ENCODE measurements at places on chromosomes 11 and 22. TPM values are rescaled to one million over a fixed set of nuclear protein-coding genes. Genes with fewer than 3 reads are reported as not detected.

IGSF9B gene
- total RNA-seq, result 25.4 TPM

GAL gene
- 0.66 TPM for total RNA-seq

PDE3B gene
- 25.5 TPM for total RNA-seq

RAB1B gene
- 116 TPM for total RNA-seq

LINC01488 gene
- not detected for total RNA-seq

Data from activated T-helper 17 cell treated with anti-CD3 and anti-CD28 coated beads, Interleukin-2, amount 50 U/mL, for 72 hours (primary cell).